Hippocampal formation (tissue), 2 donors: ENCODE measurements at places on chromosomes 1 and 21.
A peak's percentile ranks its signal among the peaks of the same experiment; 100 is the strongest.

DNA sequence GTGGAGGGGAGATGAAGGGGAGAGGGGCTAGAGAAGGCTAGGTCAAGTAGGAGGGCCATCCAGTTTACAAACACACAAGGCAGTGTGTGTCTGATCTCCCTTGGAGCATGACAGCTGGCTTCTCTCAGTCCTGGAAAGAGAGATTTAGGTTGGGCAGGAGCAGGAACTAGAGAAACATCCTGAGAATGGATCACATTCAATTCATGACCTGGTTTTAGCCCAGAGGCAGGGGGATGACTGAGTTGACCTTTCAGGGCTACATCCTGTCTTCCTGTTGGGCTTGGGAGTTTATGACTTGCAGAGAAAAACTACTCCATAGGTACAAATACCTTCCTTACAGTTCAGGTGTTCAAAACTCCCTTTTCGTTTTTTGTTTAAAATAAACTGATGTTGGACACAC, 97.0 kb downstream of the IGSF21 start:
- DNase-seq, result no peak

GRCh38 chr1:13775459-13775858, 75.5 kb downstream of the PRDM2 start:
- no peak for DNase-seq

DNA sequence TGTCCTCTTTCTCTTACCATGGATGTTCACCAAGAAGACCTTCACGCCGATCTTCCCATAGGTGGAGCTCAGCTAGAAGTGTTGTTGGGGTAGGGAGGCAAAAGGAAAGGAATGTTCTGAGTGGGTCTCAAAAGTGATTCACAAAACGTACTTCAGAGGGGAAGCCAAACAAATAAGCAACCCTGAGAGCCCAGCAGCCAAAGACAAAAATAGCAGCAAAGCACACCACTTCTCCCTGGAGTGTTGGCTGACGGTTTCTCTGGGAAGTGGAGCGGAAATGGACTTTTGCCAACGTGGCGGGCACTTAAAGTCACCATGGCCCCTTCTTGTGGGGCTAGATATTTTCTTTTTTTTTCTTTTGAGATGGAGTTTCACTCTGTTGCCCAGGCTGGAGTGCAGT, 23.1 kb downstream of the SLC26A9 start:
- peak; percentile 22 for DNase-seq

DNA sequence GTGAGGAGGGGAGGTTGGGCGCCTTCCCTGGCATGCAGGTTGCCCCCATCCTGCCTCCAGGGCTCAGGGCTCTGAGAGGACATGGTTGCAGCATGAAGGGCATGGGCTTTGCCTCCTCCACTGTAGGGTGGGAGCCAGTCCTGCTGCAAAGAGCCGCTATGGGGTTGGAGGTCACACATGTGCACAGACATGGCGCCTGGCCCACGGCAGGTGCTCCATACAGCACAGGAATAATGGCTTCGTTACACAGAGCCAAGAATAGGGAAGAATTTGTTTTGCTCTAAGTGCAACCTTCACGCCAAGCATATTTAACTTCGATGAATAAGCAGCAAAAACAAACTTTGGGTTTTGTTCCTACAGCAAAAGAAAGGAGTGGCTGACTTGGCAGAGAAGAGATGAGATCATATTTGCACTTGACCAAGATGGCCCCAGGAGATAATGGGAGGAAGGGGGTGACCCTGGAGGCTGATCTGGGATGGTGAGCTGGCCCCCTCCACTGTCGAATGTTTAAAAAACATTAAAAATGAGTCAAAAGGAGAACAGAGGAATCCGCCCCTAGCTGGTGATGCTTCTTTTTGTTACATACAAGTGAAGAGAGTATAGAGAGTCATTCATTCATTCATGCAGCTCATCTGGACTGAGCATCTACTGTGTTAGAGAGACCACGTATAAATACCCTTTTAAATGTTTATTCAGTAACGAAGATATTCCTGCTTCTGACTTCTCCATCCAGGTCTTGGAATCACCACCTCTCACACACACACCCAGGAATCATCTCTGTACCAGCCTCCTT, 12.4 kb upstream of the C2CD2 start:
- DNase-seq, result no peak

- DNase-seq, result no peak
These were observed 59.0 kb upstream of the CD1D start for GRCh38 chr1:158121604-158122254.

DNA sequence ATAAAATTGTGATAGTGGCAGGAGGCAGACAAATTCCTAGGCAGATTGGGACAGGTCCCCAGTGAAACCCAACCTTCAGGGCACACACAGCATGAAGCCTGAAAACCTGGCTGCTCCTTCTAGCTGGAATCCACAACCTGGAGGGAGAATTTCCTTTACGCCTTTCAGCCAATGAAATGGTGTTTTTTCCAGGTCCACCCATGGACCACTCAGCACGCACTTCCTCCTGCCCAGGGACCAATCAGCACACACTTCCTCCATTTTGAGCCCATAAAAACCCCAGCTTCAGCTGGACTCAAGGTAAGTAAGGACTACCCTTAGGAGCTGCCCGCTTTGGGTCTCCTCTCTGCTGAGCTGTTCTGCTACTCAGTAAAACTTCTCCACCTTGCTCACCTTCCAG, 120.1 kb downstream of the AKT3 start:
- no peak for DNase-seq

- no peak for DNase-seq
These were observed 4.7 kb downstream of the SNAPIN start for GRCh38 chr1:153663211-153663610.

DNA sequence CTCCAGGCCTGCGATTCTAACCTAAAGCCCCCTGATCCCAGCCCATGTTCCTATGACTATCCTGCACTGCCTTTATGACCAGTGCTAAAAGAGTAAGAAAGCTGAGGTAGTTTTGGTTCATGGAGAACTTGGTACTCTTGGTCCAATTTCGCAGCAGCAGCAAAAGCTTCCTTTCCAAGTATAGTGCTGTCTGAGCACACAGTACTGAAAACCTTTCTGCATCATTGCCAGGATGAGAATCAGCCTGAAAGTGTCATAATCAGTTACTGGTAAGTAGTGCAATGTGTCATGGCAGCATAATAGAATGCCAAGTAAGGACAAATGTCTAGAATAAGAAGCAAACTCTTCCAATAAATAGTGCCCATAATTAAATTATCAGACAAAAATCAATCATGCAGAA, 889.6 kb upstream of the ADGRL4 start:
- no peak for DNase-seq

DNA sequence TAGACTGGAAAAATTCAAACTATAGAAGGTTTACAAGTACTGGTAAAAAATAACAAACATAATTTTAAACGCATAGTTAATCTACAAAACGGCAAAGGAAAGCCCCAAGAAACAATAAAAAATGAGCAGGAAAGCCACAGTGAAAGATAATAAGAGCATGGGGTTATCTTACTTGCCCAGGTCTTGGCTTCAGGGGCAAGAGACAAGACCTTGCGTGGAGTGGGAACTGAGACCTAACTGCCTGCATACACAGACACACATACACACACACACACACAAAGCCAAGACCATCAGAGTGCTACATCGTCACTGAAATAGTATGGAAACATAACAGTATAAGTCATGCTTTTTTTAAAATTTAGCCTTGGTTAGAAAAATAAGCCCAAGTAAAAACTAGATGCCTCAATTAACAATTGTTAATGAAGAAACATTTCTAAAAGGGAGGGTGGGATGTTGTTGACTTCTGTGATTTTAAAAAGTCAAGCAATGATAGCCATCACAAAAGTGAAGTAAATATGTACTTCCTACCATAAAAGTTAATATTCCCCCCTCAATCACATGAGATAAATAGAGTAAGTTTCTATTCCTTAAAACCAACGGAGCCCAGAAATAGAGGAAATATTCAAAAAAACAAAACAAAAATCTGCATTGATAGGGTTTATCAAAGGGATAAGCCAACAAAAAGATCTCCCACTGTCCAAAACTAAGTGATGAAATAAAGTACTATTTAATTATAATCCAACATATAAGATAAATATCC, 29.4 kb upstream of the CRP start:
- DNase-seq, result no peak

GRCh38 chr21:33769057-33769456, 126.8 kb downstream of the ITSN1 start:
- DNase-seq, result no peak

- peak; percentile 38 for DNase-seq
These were observed 3.7 kb upstream of the CCN1 start for GRCh38 chr1:85576642-85577418.

- DNase-seq, result no peak
These were observed 59.7 kb upstream of the TIAM1 start for GRCh38 chr21:31403596-31404333.

DNA sequence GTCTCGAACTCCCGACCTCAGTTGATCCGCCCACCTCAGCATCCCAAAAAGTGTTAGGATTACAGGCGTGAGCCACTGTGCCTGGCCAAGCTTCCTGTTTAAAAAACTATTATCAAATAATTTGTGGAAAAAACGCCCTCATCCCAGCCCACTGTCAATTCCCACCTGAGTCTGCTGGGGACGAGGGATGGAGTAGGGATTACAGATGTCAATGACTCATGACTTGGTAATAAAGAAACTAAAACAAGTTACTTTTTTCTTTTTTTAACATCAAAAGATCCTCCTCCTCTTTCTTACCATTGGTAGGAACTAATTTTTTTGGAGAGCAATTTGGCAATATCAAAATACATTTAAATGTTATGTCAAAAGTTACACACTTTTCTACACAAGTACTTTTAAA, 9.7 kb downstream of the CNN3 start:
- DNase-seq, result no peak

GRCh38 chr1:211334986-211335385, 8.4 kb downstream of the TRAF5 start:
- no peak for DNase-seq

GRCh38 chr1:103111926-103112325, 3.6 kb upstream of the COL11A1 start:
- no peak for DNase-seq

- DNase-seq, result no peak
These were observed 327.9 kb downstream of the TTLL7 start for GRCh38 chr1:83670909-83671565.

DNA sequence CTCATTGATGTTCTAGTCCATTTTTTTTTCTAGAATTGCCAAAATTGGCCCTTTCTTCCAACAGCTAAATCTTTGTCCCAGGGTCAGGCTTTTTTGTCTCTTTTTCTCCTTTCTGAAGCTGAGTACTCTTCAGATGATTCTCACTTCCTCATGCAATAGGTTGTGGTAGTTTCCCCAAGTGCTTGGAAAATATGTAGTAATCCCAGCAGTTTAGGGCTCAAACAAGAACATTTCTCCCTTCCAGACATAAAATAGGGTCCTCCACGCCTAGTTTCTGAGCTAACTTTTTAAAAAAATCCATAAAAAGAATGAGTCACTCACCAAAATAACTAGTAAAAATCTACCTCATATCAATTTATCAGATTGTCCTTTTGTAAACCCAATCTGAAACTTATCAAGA, 10.0 kb upstream of the MCOLN3 start:
- no peak for DNase-seq

GRCh38 chr1:22781483-22781882, 70.8 kb downstream of the EPHB2 start:
- DNase-seq, result no peak

DNA sequence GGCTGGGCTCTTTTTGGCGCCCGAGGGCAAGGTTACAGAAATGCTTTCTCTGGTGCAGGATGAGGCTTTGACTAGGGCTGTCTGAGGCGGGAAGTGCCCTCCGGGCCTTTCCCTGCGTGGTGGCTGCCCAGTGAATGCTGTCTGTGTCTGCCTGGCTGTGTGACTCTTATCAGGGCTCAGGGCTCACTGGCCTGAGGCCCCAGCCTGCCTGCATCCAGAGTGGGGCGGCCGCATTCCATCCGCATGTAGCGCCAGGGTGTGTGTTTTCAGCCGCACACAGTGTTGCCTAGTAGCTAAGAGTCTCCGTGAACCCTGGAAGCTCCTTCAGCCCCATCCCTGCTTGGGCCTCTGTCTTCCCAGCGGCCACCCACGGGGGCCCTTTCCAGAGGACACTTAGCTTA, 59.1 kb downstream of the FAAP20 start:
- no peak for DNase-seq

GRCh38 chr1:29744684-29745490, 508.6 kb downstream of the PTPRU start:
- DNase-seq, result no peak

DNA sequence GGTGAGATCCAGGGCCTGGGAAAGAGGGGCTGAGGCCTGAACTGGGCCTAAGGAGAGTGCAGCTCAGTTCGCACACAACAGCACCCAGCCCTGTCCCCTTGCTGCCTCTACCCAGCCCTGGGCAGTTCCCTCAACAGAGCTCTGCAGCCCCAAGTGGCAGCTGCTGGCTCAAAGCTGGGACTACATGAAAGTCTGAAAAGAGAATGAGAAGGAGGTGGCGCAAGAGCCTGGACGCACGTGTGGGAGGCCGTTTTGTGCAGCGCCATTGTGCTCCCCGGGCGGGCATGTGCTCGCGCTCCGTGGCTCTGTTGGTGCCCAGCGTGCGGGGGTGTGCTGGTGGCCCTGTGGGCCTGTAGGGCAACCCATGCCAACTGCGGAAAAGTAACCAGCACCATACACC, 10.3 kb downstream of the GPR37L1 start:
- peak; percentile 88 for DNase-seq

- DNase-seq, result no peak
These were observed 220.9 kb upstream of the JUN start for GRCh38 chr1:59004755-59005154.

- no peak for DNase-seq
These were observed at the start of gene SCMH1 for GRCh38 chr1:41241749-41242341. TSS of gene SCMH1 (minus strand) at chr1:41242306. CDS start at chr1:41186133, 56,173 bp downstream.

- no peak for DNase-seq
These were observed 102.8 kb downstream of the RIPK4 start for GRCh38 chr21:41663805-41664788.

GRCh38 chr1:110928191-110928590, 35.5 kb downstream of the LRIF1 start:
- DNase-seq, result no peak

DNA sequence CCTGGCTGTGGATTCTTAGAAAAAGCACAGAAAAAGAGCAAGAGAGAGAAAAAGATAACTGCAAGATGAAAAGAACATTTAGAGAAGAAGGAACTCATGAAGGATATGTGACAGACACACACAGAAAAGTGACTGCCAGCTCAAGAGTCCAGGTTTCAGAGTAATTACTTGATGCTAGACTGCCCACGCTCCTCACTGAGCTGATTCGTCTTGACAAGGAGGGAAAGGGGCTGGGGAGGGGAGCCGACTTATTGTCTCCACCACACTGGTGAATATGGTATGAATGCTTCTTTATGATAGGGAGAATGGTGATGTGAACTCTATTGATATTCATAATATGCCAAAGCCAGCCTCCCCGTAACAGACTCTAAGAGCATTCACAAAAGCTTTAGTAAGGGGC, 140.4 kb downstream of the BRINP2 start:
- no peak for DNase-seq

- no peak for DNase-seq
These were observed 11.2 kb upstream of the FMOD start for GRCh38 chr1:203361945-203362719.
